ENCODE measurements at places on chromosomes 2 and 18.

- no peak for DNase-seq
These were observed 94.4 kb downstream of the MEP1B start for GRCh38 chr18:32284284-32284683.

DNA sequence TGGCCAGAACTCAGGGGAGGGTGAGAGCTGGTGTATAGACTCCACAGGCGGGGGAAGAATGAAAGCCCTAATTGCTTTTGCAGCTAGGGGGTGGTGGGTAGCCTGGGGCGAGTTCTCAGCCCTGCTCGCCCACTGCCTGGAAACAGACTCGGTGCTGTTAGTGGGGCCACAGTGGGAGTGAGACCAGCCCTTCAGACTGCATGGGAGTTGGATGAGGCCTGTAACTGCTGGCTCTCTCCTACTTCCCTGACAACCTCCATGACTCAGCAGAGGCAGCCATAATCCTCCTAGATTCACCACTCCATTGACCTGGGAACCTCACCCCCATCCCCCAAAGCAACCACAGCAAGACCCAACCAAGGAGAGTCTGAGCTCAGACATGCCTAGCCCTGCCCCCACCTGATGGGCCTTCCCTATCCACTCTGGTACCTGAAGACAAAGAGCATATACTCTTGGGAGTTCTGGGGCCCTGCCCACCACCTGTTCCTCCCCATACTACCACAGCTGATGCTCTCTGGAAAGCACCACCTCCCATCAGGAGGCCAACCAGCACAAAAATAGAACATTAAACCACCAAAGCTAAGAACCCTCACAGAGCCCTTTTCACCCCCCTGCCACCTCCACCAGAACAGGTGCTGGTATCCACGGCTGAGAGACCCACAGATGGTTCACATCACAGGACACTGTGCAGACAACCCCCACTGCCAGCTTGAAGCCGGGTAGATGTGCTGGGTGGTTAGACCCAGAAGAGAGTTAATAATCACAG is 226.3 kb downstream of the EIPR1 start:
- DNase-seq: no peak

GRCh38 chr2:232623768-232624765 is 9.3 kb upstream of the EFHD1 start:
- no peak for DNase-seq

GRCh38 chr2:235716875-235717496 is 223.1 kb downstream of the AGAP1 start:
- no peak for DNase-seq

DNA sequence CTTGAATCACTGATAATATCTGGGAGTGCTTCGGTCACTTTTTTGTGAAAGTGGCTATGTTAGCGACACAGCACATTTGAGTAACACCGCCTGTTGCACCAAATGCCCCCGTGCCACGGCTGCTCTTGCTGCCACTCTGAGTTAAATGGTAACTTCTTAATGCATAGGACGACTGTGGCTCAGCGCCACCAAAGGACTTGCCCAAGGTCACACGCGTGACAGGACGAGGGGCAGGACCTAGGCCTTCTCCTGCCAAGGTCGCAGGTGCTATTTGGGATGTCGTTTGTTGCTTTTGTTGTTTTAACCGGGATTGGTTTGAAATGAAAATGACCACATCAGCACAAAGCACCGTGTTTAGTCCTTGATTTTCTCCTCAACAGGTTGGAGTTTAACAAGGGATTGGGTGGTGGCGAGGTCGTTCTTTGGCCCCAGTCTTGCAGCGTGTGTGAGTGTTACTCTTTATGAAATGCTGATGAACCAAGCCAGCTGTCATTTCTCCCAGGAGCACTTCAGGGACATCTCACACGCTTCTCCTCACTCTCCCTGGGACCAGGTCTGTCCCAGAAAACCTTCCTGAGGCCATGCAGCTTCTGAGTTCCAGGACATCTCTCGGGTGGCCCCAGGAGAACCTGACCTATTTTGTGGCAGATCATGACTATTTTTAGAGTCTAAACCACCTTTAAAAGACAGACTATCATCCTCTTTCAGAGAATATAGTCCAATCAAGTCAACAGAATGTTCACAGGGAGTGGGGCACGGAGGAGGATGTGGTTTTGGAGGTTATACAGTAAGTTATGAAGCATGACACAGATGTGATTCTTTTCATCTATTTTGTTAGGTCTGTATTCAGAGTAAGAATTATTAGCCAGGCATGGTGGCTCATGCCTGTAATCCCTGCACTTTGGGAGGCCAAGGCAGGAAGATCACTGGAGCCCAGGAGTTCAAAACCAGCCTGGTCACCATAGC is 49.9 kb downstream of the MTCL1 start:
- no peak for DNase-seq

GRCh38 chr2:239963646-239964205 is 61.4 kb downstream of the NDUFA10 start:
- no peak for DNase-seq

DNA sequence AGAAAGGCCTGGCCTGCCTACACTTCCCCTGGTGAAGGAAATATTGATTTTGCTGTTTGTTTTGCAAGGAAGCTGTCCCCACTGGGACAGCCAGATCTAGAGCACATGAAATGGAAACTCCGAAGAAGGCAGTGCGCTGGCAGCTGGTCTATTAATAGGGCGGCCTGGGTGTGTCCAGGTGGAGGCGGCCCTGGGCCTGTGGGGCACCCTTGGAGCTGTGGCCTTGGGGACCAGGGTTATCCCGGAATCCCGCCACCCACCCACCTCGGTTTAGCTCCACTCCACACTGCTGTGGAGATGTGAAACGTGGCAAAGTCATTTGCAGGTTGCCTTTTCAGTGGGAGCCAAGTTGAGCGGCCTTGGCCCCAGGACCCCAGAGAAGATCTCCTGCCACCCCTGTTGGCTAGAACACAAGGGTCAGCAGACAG is 204.3 kb downstream of the KLHL29 start:
- no peak for DNase-seq

GRCh38 chr2:201517094-201517493 is 65.6 kb downstream of the STRADB start:
- DNase-seq: no peak

- no peak for DNase-seq
These were observed 621.3 kb upstream of the LRATD1 start for GRCh38 chr2:14011190-14011589.

GRCh38 chr2:160401895-160402294 is 91.7 kb downstream of the RBMS1 start:
- DNase-seq: no peak

GRCh38 chr2:231606941-231607340 is 14.3 kb downstream of the TEX44 start:
- DNase-seq: no peak

DNA sequence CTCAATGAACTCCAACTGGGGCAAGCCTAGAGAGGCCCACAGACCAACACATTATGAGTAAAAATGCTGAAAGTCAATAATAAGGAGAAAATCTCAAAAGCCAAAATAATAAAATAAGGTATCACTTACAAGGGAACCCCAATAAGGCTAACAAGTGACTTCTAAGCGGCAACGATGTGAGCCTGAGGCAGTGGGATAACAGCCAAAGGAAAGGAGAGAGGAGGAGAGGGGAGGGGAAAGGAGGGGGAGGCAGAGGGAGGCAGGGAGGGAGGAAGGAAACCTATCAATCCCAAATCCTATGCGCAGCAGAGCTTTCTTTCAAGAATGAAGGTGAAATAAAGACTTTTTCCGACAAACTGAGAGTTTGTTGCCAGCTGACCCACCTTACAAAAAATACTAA is 6.0 kb upstream of the NFATC1 start:
- no peak for DNase-seq

GRCh38 chr2:219119422-219120043 is 41.1 kb downstream of the NHEJ1 start:
- peak; percentile 18 for DNase-seq

DNA sequence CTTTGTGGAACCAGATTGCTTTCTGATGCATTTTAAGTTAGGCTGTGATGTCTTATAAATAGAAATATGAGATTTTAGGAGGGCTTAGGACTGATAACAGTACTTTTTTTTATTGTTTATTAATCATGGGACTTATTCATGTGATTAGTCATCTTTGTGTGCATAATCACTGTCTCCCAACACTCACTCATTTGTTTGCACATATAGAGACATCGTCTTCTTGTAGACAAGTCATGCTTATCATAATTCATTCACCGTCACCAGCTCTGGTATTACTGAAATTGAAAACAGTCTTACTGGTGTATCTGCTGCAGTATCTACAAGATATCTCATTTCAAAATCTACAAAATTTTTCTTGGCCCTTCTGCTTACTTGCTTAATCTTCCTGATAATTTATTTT is 45.8 kb downstream of the WDR7 start:
- no peak for DNase-seq

GRCh38 chr2:150572961-150573395 is 85.5 kb upstream of the RND3 start:
- no peak for DNase-seq

DNA sequence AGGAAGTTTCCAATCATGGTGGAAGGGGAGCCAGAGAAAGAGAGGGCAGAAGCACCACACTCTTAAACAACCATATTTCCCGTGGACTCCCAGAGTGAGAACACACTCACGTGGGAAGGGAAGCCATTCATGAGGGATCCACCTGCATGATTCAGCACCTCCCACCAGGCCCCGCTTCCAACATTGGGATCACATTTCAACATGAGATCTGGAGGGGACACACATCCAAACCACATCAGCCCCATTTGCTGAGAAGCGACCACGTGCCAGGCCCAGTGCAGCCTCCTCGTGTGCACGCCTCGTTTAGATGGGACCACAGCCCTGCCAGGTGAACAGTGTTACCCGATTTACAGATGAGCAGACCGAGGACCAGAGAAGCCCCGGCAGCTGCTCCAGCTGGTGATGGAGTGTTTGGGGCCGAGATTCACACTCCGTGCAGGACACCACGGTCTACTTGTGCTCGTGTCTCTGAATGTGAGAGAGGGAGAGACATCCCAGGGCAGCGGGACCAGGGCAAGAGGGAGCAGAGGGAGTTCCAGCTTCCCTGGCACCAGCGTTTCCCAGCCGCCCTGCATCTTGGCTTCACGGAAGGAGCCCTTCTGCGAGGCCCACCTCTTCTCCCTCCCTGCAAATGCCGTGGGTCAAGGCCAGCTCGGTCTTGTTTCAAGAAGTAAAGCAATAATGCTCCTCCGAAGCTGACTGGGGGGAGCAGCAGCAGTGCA is 76.9 kb upstream of the ODC1 start:
- DNase-seq: no peak

- DNase-seq: no peak
These were observed 3.7 kb downstream of the TNFRSF11A start for GRCh38 chr18:62328586-62329525.

DNA sequence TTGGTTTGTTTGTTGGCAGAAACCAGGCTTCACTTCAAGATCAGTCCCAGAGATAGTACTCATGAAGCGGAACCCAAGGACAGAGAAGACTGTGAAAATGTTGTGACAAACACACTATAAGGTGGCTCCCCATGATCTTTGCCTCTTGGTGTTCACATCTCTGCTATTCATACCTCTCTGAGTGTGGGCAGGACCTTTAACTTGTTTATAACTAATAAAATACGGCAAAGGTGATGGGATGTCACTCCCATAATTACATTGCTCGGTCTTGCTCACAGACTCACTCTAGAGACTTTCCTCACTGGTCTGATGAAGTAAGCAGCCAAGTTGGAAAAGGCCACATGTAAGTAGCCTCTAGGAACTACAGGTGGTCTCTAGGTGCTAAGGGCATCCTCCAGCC is 30.6 kb upstream of the UGP2 start:
- no peak for DNase-seq

DNA sequence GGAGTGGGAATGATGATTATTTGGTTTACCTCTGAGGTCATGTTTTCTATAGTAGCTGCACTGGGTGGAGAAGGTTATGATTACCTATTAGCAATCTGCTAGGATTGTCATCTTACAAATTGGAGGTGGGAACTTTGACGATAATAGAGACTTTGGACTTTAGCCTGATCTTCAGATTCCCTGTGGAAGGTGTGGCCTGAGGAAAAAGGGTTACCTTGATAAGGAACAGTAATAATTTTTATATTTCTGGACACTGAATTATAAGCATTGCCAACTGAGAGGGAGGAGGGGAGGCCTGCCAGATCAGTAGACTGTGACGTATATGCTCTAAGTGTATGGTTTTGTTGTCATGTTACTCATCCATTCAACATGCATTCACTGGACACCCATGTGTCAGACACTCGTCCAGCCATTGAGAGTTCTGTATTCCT is 183.4 kb upstream of the FOSL2 start:
- DNase-seq: no peak

DNA sequence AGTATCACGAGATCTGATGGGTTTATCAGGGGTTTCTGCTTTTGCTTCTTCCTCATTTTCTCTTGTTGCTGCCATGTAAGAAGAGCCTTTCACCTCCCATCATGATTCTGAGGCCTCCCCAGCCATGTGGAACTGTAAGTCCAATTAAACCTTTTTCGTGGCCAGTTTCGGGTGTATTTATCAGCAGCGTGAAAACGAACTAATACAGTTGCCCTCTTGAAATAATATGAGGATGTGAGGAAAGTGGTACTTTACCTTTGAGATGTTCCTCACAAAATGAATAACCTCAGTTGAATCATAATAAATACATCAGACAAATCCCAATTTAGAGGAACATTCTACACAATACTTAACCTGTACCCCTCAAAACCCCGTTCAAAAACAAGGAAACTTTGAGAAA is 356.4 kb downstream of the CPS1 start:
- DNase-seq: no peak

DNA sequence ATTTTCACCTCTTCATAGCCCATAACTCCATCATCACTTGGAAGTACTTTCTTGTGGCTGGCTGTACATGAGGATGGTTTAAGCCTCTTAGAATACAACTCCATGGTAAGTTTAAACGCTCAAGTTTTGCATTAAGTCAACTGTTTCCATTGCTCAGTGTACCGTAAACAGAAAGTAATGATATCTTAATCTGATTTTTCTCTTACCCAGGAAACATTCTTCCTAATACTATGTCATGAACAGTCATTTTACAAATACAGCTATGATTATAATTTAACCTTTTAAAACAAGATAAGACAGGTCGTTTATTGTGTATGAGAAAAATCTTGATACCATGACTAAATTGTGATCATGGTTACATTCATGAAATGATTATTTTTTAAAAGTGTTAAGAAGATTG is 11.6 kb upstream of the DYNC2LI1 start:
- DNase-seq: no peak

GRCh38 chr2:237674731-237675276 is 47.4 kb downstream of the LRRFIP1 start:
- peak; percentile 54 for DNase-seq

- no peak for DNase-seq
These were observed 1.5 kb downstream of the ESCO1 start for GRCh38 chr18:21598726-21599584.

GRCh38 chr2:144675731-144676130 is 155.8 kb upstream of the ZEB2 start:
- DNase-seq: no peak

DNA sequence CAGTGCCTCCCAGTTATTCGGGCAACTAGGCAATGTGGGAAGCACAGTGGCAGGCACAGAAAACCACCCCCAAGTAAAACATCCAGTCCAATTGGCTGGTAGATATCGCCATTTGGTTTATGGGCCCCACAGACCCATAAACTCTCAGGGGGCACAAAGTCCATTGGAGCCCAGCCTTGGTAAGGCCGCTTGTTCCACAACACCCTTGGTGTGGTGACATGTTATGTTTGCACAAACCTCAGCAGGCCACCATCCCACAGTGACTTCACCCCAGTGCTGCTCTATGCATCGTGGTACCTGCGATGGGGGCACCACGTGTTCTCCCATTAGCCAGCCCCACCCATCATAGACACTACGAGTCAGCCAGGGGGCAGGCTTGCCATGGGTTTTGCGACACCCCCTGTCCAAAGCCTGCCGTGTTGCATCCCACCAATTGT is 18.5 kb downstream of the PHOSPHO2 start:
- DNase-seq: no peak

GRCh38 chr2:75094405-75094804 is 104.9 kb downstream of the TACR1 start:
- DNase-seq: no peak

Measured in stimulated activated CD8-positive, alpha-beta memory T cell treated with anti-CD3 and anti-CD28 coated beads, Interleukin-4, amount 100 ng/mL, for 1 hour (primary cell).